ENCODE measurements at places on chromosomes 3 and 15.

GRCh38 chr15:85762756-85763127, 32.0 kb downstream of the KLHL25 start:
- DNase-seq: no peak

- DNase-seq: no peak
Measured at GRCh38 chr3:58119186-58119585, 91.6 kb downstream of the DNASE1L3 start.

DNA sequence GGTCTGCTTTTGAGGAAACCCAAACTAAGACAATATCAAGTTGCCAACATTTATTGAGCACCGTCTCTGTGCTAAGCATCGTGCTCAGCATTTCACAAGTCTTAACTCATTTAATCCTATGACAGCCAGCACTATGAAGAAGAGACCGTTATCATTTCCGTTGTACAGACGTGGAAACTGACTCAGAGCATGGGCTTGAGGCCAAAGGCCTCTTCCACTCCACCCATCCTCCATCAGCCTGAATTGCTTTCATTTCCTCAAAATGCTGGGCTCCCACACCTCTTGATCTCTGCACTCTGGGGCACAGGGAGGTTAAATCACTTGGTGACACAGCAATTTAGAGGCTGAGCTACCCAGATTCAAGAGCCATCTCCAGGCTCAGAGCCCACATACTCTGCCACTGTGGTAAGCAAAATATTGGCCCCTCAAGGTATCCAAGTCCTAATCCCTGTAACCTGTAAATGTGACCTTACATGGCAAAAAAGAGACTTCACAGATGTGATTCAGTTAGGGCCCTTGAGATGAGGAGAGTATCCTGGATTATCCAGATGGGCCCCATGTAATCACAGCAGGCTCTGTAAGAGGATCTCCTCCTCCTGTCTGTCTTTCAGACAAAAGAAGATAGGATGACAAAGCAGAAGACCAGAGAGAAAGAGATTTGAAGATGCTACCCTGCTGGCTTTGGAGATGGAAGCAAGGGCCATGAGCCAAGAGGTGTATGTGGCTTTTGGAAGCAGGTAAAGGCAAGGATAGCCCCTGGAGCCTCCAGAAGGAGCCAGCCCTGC, 24.3 kb upstream of the FLNB start:
- DNase-seq: peak; percentile 95

DNA sequence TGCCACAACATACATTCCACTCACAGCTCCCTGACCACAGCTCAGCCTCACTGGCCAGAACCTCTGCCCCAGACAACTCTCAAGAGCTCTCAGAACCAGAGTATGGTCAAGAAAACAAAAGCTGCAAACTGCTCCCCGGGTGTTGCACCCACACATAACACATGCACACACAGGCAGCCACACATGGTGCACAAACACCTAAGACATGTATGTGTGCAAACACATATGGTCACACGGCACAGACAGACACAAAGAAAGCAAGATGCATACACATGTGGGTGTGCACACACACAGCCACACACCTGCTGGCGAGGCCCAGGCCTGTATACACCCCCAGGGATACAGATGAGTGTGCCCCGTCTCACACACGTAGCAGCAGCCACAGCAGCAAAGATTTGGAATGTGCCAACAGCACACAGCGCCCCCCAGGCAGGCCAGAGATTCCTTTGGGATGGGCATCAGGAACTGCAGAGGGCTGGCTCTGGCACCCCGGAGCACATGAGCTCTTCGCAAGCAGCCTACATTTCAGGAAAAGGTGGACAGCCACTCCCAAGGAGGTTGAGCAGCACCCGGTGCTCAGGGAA, 6.6 kb downstream of the KLF15 start:
- DNase-seq: no peak

GRCh38 chr3:45362758-45363157, 25.6 kb upstream of the LARS2 start:
- DNase-seq: peak; percentile 12

DNA sequence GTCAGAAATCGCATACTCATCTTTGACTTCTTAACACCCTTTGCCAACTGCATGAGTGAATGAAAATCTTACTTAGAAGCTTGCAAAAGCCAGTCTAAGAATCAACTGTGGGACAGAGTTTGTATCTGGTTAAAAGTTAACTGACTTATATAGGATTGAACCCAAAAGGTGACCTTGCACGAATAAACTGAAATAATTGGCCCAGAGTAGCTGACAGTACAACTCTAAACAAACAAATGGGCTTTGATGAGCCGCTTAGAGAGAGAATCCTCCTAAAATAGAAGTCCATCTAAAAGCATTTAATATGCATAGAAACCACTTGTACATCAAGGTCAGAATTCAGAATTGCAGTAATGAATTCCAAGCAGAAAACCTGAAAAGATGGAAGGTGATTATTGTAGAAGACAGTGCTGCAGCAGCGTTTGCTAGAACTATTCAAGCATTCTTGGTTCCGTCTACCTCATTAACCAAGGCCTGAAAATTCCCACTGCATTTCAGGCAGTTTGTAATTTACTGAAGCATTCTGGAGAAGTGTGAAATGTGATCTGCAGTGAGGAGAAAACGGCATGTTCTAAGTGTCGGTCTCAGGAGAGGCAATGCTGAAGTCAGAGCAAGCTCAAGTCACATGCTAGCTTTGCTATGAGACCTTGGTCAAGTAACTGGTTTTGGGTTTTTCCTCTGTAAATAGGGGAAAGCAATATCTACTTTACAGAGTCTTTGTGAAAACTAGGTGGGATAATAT, 103.7 kb downstream of the CADPS start:
- no peak for DNase-seq

- no peak for DNase-seq
Measured at GRCh38 chr15:89808160-89808870, 6.3 kb downstream of the ANPEP start.

DNA sequence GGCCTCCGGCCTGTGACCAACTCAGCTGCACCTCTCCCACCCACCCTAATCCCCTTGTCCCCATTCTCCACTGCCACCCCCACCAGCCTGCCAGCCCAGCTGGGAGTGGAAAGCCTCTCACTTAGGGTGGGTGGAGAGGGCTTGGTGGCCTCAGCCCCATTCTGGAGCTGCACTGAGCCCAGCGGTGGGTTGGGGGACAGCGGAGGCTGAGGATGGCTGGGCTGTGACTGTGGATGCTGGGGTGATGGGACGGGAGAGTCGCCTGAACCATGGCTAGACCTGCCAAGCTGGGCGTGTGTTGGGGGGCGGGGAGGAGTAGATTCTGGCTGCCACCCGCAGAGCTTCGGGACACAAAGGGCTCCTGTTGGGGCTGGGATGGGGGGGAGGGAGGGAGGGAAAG, 1.8 kb downstream of the CLCN2 start:
- no peak for DNase-seq

DNA sequence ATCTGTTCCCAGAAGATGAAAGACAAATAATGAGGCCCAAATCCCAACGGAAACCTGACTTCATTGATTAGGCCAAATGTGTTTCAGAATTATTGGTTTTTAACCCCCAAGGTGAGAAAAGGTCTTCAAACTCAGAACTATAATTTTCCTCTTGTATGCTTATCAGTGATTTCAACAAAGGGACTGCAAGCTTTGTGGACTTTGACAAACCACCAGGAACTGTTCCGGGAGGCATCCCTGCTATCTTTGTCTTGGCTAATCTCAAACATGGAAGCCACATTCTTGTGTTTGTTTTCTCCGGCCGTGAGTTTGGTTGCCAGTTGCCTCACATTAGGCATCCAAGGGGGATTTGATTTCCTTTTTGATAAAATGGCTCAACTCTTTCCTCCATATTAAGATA, 19.5 kb downstream of the ARHGEF3 start:
- no peak for DNase-seq

GRCh38 chr3:5186089-5186857, 1.2 kb upstream of the EDEM1 start:
- no peak for DNase-seq

DNA sequence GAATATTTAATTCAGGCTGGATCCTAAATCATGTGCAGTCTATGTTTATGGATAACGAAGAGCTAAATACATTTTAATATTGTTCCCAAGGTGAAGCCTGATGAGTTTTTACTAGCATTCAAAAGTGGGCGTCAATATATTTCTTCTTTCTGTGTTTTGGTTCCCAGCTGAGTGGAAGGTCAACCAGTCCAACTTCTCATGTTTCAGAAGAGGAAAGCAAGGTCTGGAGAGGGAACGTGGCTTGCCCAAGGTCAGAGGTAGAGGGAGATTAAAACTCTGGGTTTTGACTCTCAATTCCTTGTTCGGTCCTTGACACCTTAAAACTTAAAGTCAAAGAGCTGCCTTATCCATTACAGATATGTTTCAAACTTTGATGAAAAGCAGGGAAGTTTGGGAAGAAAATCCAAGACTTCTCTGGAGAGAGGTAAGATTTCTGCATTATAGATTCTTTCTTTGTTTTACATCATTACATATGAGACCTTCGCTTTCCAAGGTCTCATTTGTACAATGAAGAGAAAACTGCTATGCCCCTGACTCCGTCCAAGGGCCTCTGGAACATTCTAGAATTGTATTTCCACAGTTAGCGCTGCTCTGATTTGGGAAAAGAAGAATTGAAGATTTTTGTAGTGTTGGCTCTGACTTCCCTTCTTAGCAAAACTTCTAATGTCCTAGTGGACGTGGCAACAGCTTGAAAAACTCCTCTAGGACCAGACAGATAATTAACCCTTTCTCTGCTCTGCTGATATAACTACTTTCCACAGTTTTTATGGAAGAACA, 57.7 kb upstream of the HES1 start:
- no peak for DNase-seq

DNA sequence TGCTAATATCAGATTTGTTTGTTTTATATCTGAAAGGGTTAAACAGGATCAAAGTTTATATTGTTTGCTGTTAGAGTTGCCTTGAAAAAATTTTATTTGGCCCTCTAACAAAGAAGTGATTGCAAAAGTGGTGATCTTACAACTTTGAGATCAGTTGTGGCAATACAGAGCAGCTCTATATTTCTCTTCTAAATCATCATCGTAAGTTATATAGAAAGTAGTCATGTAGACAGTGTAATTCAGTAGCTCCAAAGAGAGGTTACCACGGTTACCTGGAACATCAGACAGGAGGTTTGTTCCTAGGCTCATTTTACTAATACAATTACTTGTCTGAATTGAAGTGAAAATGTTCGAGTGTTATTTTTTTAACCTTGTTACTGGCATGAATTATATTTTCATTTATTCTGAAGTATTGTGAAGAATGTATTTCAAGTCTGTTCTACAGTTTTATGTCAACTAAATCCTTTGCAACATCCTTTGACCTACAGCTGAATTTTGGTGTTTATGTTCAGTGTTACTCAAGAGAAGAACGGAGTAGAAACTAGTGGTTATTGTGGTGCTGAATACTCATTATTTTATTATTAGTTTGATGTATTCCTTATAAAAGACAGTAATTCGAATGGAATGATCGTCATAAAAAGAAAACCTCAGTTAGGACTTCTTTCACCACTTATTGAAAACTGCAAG, 214.2 kb downstream of the NAALADL2 start:
- no peak for DNase-seq

- DNase-seq: no peak
Measured at GRCh38 chr3:135426508-135426907, 539.0 kb upstream of the PPP2R3A start.

DNA sequence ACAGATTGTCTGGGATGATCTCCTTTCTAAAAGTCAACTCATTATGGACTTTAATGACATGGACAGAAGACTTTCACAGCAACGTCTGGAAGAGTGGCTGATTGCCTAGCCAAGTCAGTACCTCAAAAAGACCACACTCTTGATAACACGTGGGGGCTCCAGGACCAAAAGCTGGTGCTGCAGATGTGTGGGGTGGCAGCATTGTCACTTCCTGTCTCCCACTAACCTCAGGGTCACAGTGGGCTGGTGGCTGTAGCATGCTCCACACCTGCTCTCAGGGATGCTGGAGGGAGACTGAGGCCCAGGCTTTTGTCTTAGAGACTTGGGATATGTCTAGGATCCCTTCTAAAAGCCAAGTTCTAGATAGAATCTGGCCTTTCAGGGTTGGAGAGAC, 118.1 kb downstream of the APBA2 start:
- no peak for DNase-seq

GRCh38 chr3:130963878-130964277, 62.7 kb downstream of the ASTE1 start:
- peak; percentile 94 for DNase-seq

- DNase-seq: no peak
Measured at GRCh38 chr15:47135267-47135666, 582.0 kb upstream of the SEMA6D start.

DNA sequence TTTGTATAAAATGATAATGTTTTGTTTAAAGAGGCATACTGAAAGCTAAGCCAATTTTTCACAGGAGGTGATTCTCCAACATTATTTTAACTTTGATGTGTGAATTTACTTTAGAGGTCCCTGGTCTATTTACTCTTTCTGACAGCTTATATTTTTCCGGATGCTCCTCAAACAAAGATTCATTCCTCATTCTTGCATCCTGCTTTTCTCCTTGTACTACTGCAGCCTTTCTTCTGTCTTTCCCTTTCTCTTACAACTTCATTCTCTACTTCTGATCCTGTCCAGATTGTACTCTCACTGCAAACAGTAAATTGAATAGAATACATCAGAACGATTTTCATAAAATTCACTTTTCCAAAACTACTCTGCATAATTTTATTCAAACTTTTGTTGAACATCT, 5.1 kb downstream of the NPTN start:
- no peak for DNase-seq

- DNase-seq: no peak
Measured at GRCh38 chr3:139044366-139045210, at the start of gene PRR23C. PRR23C (minus strand) TSS chr3:139044892; CDS start chr3:139044620, 272 bp downstream.

- DNase-seq: no peak
Measured at GRCh38 chr3:10443272-10444109, 61.9 kb downstream of the ATP2B2 start.
